HT-29 (cell line): ENCODE measurements at places on chromosomes 13 and 19. TPM values are rescaled to one million over a fixed set of nuclear protein-coding genes. Genes with fewer than 3 reads are reported as not detected.
A peak's percentile ranks its signal among the peaks of the same experiment; 100 is the strongest.

GRCh38 chr19:13154241-13154778, 4.1 kb downstream of the IER2 start:
- DNase-seq, result peak; percentile 35

DNA sequence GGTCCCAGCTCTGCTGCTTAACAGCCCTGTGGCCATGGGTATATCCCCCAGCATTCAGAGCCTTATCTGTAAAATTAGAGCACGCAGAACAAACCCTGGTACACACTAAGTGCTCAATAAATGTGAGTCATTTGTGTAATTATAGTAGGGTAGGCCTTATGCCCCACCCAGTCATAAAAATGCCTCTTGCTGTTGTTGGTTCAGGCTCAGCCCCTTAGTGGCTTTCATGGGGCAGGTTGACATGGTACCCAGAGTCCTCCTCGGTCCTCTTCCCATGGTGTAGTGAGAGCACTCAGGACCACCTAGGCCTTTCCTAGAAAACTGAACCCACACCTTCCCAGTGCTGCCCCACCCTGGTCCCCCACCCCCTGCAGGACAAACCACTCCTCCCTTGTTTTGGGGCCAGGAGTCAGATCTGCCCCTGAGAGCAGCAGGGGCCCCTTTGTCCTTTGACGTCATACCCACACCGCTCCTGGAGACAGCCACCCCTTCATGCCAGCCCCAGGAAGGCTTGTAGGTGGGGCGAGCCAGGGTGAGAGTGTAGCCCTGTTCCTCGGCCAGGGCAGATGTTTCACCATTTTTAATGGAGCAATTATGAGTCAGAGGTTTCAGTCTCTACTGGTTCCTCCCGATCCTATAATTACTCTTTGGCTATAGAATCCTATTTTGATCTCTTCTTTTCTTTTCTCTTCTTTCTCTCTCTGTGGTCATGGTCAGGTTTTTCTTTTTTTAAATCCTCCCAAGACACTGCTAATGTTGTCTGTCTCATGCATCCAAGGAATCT, 36.8 kb downstream of the ACTN4 start:
- DNase-seq, result peak; percentile 98

GRCh38 chr13:33577007-33577406, 240.9 kb upstream of the RFC3 start:
- no peak for DNase-seq

Gene CALR3
- 0.05 and 0.20 TPM in 2 replicates for total RNA-seq

Gene ZNF99
- not detected in 2 replicates for total RNA-seq

Gene URI1
- total RNA-seq, result 45.2 and 46.4 TPM in 2 replicates

Gene OVOL3
- total RNA-seq, result not detected in 2 replicates

Gene POGLUT2
- total RNA-seq, result 0.99 and 1.2 TPM in 2 replicates

Gene ZNF667
- not detected in 2 replicates for total RNA-seq
